D721Med (cell line): ENCODE measurements at places on chromosomes 12 and 14.

- no peak for DNase-seq
These were observed 70.7 kb upstream of the PSMA6 start for GRCh38 chr14:35221462-35221861.

DNA sequence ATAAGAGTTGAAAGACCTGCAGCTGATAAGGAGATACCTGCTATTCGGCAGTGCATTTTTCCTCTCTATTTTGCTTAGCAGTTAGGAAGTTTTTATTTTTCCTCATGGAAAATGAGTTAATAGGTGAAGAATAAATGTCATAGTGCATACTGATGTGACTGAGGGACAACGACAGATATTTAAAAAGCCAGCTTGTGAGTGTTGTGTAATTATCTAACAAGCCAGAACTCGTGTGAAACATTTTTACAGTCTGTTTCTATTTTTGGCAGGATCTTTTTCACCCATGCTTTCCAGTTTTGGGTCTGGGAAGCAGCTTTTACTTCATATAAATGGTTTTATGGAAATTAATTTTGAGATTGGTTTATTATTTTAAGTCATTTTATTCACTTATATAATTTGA is 2.9 kb downstream of the FBXO34 start:
- DNase-seq = no peak

GRCh38 chr12:112514926-112515642 is 96.3 kb downstream of the PTPN11 start:
- DNase-seq = no peak

- no peak for DNase-seq
These were observed 58.2 kb downstream of the BEGAIN start for GRCh38 chr14:100528962-100529560.

DNA sequence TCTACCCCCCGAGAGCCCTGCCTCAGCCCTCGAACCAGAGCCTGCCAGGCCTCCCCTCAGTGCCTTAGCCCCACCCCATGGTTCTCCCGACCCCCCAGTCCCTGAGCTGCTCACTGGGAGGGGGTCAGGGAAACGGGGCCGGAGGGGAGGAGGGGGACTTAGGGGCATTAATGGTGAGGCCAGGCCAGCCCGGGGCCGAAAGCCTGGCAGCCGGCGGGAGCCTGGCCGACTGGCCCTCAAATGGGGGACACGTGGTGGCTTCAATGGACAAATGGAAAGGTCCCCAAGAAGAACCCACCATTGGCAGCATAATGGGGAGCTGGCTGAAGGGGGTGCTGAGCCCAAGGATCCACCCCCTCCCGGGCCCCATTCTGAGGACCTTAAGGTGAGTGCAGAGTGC is 5.6 kb downstream of the MBD6 start:
- DNase-seq = no peak

DNA sequence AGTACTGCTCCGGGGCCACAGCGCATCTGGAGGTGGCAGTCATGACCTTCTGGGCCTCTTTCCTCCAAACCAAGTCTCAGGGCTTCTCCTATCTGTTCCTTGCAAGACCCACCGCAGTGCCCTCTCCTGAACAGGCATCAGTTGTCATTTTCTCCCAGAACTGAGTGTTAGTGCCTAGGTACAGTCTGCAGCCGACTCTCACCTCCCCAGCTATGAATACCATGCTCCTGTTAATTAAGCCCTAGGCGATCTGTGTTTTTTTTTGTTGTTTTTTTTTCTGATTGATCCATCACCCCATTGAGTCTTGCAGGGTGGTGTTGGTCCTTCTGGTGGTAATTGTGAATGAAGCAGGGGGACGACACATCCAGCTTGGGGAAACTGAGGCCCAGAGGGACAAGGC is 47.5 kb upstream of the DLK1 start:
- no peak for DNase-seq

DNA sequence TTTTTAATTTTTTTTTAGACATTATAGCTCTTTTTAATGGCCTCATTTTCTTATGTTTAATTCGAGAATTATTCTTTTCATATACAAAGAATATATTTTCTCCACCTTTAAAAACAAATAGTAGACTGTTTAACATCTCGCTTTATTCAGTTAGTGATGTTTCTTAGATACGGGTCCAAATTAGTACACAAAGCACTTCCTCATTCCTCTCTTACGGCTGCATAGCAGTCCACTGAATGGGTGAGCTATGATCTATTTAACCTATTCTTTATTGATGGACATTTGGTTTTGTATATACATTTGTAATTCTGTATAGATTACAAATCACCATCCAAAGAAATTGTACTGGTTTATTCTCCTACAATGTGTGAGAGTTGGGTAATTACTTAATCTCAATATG is 8.3 kb upstream of the GPR162 start:
- no peak for DNase-seq

- peak; percentile 60 for DNase-seq
These were observed 883 bp downstream of the FOXJ2 start for GRCh38 chr12:8033153-8034044.

GRCh38 chr12:131092901-131093603 is 139.3 kb downstream of the ADGRD1 start:
- no peak for DNase-seq

DNA sequence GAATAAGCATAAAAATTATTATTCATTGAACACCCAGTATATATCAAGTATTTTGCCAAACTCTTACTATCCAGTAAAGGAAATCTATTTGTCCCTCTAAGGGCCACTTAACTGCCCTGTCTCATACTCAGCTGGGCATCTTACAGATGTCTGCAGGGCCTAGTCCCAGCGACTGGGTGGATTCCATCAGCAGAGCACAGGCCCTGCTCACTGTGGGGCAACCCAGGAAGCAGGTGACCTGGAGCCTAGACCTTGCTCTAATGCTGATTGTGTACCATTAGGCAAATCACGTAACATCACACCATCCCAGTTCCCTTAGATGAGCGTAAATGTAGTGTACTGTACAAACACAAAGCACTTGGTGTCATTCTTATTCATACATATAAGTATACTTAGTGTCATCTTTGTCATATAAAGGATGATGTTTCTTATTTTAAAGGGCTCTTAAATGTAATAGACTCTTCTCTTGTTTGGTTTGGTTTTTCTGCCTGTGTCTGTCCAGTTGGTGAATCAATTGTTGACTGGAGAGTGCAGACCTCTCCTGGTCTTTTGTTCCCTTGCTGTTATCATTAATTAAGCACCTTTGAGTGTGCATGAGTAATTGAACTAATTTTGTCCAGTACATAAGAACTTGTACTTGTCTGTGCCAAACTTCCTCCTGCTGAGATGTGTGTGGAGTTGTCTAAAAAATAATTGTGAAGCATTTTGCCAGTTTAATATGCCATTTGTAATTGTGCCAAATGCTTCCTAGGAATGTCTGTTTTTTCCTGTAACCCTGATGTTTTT is 49.3 kb downstream of the RAB35 start:
- no peak for DNase-seq

GRCh38 chr14:45716572-45716971 is 463.6 kb upstream of the MIS18BP1 start:
- DNase-seq = no peak

- DNase-seq = no peak
These were observed 11.7 kb downstream of the TPCN1 start for GRCh38 chr12:113232840-113233585.

- no peak for DNase-seq
These were observed 49.3 kb downstream of the DLK1 start for GRCh38 chr14:100775831-100776591.

GRCh38 chr14:50023671-50024490 is 92.5 kb downstream of the VCPKMT start:
- DNase-seq = no peak

GRCh38 chr12:110453569-110454296 is 3.6 kb upstream of the ARPC3 start:
- DNase-seq = no peak

- DNase-seq = no peak
These were observed 66.7 kb downstream of the CCDC88C start for GRCh38 chr14:91350813-91351511.

DNA sequence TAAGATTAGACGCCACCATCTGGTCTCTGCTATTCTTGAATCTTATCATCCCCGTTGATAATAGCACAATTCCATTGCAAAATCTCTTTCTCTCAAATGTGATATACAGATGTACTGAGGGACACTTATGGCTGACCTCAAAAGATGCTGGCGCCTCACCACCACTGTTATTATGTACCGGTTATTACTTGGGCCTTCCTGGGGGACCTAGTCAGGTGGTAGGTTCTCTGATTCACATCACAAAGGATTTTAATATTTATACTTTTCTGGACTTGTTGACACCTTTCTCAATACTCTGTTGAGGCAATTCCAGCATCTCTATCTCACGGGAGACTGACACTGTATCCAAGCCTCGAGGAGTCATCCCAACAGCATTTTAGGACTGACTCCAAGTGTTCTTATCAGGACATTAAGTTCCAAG is 21.3 kb upstream of the FAM234B start:
- no peak for DNase-seq

- no peak for DNase-seq
These were observed 19.8 kb downstream of the ERH start for GRCh38 chr14:69378274-69378673.

DNA sequence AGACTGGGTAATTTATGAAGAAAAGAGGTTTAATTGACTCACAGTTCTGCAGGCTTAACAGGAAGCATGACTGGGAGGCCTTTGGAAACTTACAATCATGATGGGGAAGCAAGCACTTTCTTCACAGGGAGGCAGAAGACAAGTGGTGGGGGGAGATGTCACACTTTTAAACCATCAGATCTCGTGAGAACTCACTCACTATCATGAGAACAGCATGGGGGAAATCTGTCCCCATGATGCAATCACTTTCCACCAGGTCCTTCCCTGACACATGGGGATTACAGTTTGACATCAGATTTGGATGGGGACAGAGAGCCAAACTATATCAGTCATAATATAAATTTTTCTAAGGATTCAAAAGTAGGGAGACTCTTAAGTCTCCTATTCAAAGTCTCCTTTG is 46.0 kb downstream of the SPIC start:
- no peak for DNase-seq

- no peak for DNase-seq
These were observed 13.2 kb downstream of the EIF2S1 start for GRCh38 chr14:67373347-67373746.

DNA sequence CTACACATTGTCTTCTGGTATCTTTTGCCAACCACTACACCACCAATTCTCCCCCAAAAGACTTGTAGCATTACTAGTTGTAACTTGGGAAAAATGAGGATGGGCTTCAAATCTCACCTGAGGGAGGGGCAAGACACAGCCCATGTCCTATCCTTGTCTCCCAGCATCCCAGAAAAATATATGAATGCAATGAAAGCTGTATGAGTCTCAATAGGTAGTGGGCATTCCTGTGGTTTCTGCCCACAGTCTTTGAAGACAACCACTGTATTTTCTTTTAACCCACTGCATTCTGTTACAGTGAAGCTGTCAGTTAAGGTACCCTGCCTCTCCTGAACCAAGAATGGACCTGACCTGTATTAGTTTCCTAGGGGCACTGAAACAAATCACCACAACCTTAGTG is 336.2 kb upstream of the TMPO start:
- no peak for DNase-seq

DNA sequence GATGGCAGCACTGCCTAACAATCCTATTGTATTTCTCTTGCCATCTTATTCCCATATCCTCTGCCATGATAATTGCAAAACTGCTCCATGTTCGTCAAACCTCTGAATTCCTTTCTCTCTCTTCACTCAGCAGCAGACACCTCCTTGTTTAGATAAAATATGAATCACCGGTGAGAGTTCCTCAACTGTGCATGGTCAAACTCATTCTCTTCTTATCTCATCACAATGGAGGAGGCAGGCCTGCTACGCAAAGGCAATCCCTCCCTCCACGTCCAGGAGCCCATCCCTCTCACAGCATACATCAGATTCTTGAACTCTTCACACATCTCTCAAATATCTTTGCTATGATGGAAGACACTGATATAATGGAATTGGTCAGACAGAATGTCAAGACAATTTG is 90.1 kb upstream of the DAAM1 start:
- DNase-seq = no peak

DNA sequence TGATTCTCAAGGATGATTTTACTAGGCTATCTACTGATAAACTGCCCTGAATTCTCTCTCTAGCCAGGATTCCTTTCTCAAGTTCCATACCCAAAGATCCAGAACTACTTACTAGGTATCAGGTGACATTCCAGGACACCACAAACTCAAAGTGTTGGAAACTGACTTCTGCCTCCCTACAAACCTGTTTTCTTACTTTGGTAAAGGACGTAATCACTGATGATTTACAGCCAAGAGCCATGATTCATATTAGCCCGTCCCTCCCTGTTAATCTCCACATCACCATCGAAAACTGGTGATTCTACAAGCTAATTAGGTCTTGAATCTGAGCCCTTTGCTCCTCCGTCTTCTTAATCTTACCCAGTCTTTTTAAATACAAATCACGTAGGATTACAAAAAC is 1.0 kb upstream of the ATG14 start:
- DNase-seq = no peak

DNA sequence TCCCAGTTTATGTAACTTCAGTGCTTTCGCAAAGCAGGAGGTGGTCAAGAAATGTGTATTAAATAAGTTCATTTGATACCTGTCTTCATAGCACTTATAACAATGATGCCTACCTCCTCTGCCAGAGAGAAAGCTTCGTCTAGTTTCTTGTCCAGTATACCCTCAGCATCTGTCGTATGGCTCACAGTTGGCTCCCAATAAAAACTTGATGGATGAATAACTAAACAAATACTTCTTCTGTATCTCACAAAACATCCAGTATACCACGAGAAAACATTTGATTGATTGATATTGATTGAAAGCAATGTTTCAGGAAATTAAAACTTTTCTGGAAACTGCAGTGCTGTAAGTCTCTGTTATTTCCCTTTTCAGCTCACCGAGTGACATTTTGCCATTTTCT is 26.9 kb upstream of the PTGDR start:
- no peak for DNase-seq

GRCh38 chr14:54981698-54982097 is 45.2 kb downstream of the WDHD1 start:
- DNase-seq = no peak

GRCh38 chr12:75509621-75510020 is 1.8 kb downstream of the KRR1 start:
- no peak for DNase-seq

DNA sequence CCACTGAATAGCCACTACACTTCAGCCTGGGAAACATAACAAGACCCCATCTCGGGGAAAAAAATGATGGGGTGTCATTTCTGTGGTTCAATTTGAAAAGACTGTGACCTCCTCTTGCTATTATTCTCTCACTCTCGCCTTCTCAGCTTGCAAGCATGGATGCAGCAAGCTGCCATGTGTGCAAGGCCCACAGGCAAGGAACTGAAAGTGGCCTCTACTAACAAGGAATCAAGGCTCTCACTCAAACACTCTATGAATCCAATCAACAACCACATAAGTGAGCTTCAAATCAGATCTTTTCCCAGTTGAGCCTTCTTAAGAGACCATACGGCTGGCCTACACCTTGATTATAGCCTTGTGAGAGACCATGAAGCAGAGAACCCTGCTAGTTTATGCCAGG is 17.9 kb upstream of the DHRS7 start:
- DNase-seq = no peak

DNA sequence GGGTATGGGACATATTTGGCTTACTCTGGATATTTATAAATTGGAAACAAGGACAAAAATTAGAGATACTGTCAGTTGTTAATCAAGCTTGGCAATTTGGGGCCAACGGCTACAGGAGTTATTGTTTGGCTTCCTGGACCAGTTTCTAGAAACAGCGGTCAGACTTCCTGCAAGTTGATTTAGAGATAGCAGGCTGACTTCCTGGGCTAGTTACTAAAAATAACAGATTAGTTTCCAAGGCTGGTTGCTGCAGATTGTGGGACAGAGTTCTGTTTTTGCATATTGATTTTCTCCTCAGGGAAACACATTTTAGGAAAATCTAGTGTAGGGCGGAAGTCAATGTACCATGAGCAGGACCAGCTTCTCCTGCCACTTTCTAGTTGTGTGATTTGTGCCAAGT is 144.0 kb upstream of the TMPO start:
- no peak for DNase-seq
